ENCODE measurements at places on chromosomes 6 and 20. TPM values are rescaled to one million over a fixed set of nuclear protein-coding genes. Genes with fewer than 3 reads are reported as not detected.
A peak's percentile ranks its signal among the peaks of the same experiment; 100 is the strongest.

The TSPYL4 gene
- 24.4 TPM for total RNA-seq

The TNXB gene
- 123 TPM for total RNA-seq

The C20orf141 gene
- not detected for total RNA-seq

- peaks cover 28% of the 10 kb centered on the region for H3K4me1 ChIP-seq
- peaks cover 21% of the 10 kb centered on the region for H3K36me3 ChIP-seq
- peak overlapping the region; percentile 9 for H3K4me3 ChIP-seq
- no peak overlapping the region for H3K27ac ChIP-seq
- H3K27me3 ChIP-seq: no peaks in the 10 kb centered on the region
Measured at GRCh38 chr20:34365765-34366213, 2.7 kb downstream of the ITCH start.

DNA sequence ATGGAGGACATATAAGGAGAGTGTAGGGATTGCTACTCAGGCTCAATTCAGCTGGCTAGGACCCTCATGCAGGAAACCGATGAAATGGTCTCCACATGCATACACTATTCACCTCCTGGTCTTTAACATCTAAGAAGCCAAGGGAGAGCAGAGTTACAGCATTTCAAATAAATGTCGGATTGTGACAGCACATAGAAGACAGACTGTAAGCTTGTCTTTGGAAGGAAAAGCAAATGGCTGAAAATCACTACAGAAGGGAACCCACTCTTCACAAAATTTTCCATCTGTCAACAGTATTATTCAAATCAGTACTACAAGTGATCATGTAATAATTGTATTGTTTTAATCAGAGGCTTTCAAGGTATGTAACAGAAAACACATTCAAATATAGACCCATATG is 72.9 kb downstream of the ATG5 start:
- peaks cover 25% of the 10 kb centered on the region for H3K4me1 ChIP-seq
- no peak overlapping the region for H3K27ac ChIP-seq
